Activated CD8-positive, alpha-beta memory T cell treated with anti-CD3 and anti-CD28 coated beads for 4 hours (primary cell): ENCODE measurements at places on chromosomes 1 and 21.

DNA sequence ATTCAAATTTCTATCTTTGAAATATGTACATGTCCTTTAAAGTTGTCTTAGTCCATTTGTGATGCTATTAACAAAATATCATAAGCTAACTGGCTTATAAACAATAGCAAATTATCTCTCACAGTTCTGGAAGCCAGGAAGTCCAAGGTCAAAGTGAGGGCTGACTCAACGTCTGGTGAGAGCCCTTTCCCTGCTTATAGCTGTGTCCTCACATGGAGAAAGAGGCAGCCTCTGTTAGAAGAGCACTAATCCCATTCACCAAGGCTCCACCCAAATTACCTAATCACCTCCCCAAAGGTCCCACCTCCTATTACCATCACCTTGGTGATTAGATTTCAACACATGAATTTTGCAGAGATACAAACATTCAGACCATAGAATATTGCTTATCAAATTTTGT is 450.1 kb upstream of the BEND5 start:
- no peak for DNase-seq

DNA sequence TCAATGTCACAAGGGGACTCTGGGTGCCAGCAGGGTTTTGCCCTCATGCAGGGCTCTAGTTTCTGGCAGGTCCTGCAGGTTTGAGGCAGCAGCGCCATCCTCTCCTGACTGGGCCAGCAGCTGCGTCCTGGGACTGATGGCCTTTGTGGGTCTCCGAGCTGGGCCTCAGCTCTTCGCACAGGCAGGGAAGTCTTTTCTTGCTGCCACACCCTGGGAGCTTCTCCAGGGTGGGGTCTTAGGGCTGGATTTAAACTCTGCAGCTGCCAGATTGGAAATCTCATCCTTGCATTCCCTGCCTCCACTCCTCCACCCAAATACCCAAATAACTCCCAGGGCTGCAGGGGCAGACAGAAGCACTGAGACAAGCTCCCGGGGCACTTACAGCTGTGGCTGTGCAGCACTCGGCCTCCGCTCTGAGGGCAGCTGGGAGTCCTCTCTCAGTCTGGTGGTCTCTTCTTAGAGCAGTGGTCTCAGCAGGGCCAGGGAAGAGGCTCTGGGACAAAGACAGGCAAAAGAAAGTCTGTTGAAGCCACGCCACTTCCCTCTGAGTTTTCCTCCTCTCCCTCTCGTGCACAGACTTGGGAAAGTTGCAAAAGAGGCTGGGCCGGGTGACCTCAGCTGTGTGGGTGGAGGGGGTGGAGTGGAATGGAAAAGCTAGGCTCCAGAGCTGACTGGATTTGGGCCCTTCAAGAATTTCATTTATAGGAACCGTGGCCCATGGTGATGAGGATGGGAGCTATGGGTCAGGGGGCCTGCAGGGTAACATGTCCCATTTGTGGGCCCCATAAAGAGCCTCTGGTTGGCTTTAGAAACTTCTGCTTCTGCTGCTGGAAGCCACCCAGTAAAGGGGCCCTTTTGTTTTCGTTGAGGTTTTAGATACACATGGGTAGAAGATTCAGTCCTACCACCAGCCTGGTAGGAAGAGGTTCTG is at the start of gene RAB7B:
TSS of gene RAB7B (minus strand) at position 525 of the 931 bp plus-strand sequence. CDS start 9,260 bp downstream, outside the sequence.
- no peak for DNase-seq

DNA sequence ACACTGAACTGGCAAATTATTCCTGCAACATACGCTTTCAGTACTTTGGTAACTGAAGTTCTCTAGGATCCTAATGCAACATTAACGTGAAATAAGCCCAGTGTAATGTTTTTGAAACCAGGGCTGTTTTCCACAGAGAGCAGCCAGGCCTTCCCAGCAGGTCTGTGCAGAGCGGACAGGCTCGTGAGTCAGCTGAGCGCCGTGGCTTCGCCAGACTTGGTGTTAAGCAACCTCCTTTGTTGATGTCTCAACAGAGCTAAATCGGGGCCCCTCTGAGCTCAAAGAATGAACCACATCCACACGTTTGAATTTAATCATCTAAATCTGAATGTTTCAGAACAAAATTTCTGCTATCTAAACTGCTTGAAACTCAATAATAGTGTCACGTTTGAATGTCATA is 181.8 kb upstream of the FMN2 start:
- DNase-seq, result no peak

DNA sequence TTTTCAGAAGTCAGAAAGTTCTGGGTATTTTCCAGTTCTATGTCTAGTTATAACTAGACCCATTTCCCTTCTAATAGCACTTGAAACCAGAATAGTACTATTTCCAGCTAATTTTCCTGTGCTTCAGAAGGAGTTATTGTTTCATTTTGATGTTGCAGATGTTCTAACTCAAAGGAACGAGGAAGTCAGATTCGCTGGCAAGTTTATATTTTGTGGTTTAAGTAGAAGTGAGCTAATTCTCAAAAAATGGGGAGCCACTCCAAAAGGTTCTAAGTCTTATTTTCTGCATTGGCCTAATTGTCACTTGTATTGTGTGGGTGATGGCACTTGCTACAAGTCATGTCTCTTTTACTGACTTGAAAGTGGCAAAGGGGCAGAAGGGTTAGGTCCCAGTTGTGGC is 18.1 kb downstream of the CCDC185 start:
- DNase-seq, result no peak

- no peak for DNase-seq
Measured at GRCh38 chr1:85576642-85577418, 3.7 kb upstream of the CCN1 start.
